NCI-H1105 treated with DMSO at 0.1 percent for 48 hours (cell line): ENCODE measurements at places on chromosomes 6 and 20.

DNA sequence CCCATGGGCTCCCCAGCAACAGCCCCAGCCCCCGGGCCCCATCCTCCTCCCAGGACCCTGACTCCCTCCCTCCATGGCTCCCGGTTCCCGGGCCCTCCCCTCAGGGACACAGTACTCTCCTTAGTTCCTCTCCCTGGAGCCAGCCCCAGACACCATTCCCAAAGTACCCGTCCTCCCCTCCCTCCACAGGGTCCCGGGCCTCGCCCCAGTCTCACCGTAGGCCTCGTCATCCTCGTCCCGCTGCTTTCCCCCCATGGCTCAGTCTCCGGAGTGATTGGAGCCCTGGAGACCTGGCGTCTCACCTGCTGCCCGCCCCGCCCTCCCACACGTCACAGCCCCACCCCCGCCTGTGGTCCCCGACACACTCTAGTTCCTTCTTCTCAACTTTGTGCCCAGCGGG is at the start of gene SLC44A4:
Gene SLC44A4 (minus strand): TSS at position 272 of the 400 bp plus-strand sequence. CDS start 17 bp downstream, at position 255.
- DNase-seq: no peak

- no peak for DNase-seq
Observed at GRCh38 chr20:5835871-5836270, 85.7 kb downstream of the SHLD1 start.

- no peak for DNase-seq
Observed at GRCh38 chr6:11298651-11299420, 66.4 kb upstream of the NEDD9 start.

DNA sequence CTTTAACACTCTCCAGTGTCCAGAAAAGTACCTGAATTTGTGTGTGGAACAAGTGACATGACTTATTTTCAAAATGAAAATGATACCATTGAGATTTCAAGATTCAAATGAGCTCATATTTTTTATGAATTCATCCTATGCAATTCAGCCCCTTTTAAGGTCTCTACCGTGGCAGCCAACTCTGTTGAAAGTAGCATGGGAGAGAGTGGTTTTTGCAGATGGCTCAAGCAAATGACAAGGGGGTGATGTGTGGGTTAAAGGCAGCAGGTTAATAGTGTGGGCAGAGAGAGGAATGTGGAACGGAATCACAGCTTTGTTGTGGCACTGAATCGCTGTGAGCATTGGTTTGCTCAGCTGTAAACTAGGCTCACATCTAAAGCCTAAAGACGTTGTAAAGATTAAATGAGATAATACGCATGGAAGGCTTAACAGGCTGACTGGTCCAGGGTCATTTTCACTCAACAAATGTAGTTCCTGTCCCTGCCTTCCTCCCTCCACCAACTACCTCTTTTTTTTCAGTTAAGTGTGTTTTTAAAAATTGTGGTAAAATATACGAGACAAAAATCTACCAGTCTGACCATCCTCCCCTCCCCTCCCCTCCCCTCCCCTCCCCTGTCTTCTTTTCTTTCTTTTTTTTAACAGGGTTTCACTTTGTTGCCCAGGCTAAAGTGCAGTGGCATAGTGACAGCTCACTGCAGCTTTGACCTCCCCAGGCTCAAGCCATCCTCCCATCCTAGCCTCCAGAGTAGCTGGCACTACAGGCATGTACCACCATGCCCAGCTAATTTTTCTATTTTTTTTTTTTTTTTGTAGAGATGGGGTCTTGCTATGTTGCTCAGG is 114.7 kb upstream of the ZNF217 start:
- DNase-seq: no peak

- no peak for DNase-seq
Observed at GRCh38 chr6:129882510-129883023, 21.5 kb upstream of the TMEM244 start.

DNA sequence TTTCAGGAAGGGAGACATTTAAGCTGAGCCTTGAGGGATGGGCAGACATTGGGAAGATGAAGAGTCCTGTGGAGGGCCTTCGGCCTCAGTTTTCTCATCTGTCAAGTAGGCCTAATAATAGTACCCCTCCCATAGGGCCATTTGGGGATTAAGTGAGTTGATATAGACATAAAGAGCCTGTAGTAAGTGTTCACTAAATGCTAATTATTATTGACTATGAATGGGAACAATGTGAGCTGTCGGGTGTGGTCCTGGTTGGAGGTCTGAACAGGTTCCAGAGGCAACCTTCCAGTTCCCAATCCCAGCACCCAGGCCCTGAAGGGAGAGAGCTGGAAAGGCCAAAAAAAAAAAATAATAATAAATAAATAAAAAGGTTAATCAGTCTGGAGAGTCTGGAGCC is 14.5 kb upstream of the ITPR3 start:
- no peak for DNase-seq

GRCh38 chr6:14349507-14349906 is 231.9 kb downstream of the CD83 start:
- no peak for DNase-seq

DNA sequence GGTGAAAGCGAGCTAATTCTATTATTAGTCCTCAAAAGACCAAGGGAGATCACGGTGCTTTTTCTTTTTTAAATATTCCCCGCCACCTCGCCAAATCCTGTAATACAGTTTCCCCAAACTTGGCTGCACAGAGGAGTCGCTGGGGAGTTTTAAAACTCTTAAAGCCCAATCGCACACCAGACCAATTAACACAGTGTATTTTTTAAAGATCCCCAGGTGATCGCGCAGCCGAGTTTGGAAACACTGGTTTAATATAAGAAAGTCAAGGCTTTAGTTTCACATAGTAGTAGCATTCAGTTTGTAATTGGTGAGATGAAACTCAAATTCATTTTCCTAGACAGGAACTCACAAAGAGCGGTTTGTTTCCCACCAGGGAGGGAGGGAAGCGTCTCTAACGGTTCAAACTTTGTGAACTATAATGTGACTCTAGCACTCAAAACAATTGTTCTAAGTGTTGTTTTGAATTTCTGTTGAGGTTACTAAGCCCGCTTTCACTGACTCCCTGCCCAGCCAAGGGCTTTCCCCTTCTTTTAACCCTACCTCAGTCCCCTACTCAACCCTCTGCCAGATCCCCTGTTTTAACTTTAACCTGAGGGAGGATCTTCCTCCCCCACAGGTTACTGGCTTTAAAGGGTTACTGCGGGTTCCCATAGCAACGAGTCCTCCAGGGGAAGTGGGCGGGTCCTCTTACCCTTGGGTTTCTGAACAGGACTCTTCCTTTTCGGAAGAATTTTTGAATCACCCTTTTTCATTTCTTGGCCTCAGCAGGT is 25.7 kb upstream of the BTBD3 start:
- DNase-seq: peak; percentile 83

DNA sequence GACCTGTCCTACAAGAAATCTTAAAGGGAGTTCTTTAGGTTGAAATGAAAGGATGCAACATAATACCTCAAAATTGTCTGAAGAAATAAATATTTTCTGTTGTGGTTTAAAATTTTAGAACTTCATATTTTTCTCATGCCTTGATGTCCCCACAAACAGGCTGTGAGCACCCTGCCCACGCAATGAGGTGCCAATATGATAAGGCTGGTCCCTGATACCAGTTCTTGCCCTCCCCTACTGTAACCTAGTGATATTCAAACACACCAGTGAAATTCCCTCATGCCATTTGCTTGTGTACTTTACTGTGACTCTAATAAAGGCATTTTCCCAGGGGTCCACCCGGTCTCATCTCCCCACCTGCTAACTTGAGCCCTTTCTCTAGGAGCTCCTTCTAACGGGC is 67.3 kb upstream of the SIRPG start:
- DNase-seq: no peak

DNA sequence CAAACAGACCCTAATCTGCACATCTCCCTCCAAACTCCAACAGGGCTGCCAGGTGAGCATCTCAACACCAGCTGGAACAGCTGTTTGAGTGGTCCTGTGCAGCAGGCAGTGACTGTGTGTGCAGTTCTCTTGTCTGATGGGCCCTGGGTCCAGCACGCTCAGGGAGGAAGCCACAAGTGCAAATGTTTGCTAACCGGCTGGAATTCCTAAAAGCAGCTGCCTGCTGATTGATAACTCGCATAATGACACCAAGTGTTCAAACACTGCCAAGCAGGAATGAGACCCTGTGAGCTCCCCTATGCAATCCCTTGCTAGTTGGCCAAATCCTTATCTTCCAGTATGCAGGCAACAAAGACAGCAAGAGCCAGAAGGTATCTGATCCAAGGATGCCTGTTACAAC is 650.6 kb downstream of the CBLN4 start:
- DNase-seq: peak; percentile 4

- no peak for DNase-seq
Observed at GRCh38 chr6:76587271-76587670, 514.8 kb upstream of the IMPG1 start.
